ENCODE measurements at places on chromosomes 12 and 14. TPM values are rescaled to one million over a fixed set of nuclear protein-coding genes. Genes with fewer than 3 reads are reported as not detected.

PRH2 gene
- not detected for total RNA-seq

GPR65 gene
- total RNA-seq = 0.28 TPM

P2RX2 gene
- total RNA-seq = not detected

SSPN gene
- 12.1 TPM for total RNA-seq

NPFF gene
- total RNA-seq = not detected

ALX1 gene
- not detected for total RNA-seq

MMP14 gene
- 383 TPM for total RNA-seq

TAS2R9 gene
- not detected for total RNA-seq

CLEC6A gene
- total RNA-seq = not detected

ZFHX2 gene
- under 0.01 TPM for total RNA-seq

FERMT2 gene
- total RNA-seq = 143 TPM

SERPINA3 gene
- total RNA-seq = 1.3 TPM

AKAP6 gene
- 4.0 TPM for total RNA-seq

SPATA7 gene
- total RNA-seq = 6.1 TPM

KCNJ8 gene
- 62.0 TPM for total RNA-seq

KIF5A gene
- total RNA-seq = 0.28 TPM

PPP1R12A gene
- total RNA-seq = 155 TPM

FITM1 gene
- not detected for total RNA-seq

SLC5A8 gene
- not detected for total RNA-seq

YLPM1 gene
- 20.5 TPM for total RNA-seq

RERGL gene
- 0.38 TPM for total RNA-seq

SDR9C7 gene
- not detected for total RNA-seq

SERPINA4 gene
- total RNA-seq = not detected

DMAC2L gene
- total RNA-seq = 2.3 TPM

Measured in regular cardiac myocyte (primary cell).